Brain (organoid and tissue), 16 donors: ENCODE measurements at places on chromosomes 12 and 14.

DNA sequence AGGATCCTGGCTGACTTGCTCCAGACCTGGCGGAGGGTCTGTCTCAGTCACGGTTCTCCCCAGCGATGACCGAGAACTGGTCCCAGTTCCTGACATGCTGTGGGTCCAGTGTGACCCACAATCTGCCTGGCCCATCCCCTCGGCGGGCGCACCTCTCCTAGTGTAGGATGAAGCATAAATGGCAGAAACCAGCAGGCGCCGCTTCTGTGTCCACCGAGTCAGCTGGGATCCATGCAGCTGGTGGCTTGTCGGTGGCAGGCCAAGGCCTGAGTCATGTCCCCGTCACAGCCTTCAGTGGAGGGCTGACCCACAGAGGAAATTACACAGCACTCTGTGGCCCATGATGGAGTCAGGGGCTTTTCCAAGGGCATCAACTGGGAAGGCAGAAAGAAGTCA lies 38.5 kb downstream of the NFKBIA start:
- no peak for DNase-seq

DNA sequence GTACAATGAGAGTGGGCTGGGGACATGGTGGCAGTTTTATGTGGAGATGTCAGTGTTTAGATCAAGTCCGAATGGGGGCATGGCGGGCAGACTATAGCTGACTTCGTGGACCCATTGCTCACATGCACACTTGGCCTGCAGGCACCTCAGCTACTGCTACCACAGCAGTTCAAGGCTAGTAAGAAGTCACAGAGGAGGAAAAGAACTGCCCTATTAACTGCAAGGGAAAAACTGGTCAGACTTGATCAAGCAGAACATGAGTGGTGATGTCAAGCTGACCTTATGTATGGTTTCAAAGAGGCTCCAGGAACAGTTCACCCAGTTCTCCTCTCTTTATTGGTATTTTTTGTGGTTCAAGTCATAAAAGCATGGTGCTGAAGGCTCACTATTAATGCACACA lies 30.2 kb upstream of the FRS2 start:
- DNase-seq: no peak

GRCh38 chr12:29333178-29333577 lies 47.8 kb downstream of the ERGIC2 start:
- DNase-seq: no peak

DNA sequence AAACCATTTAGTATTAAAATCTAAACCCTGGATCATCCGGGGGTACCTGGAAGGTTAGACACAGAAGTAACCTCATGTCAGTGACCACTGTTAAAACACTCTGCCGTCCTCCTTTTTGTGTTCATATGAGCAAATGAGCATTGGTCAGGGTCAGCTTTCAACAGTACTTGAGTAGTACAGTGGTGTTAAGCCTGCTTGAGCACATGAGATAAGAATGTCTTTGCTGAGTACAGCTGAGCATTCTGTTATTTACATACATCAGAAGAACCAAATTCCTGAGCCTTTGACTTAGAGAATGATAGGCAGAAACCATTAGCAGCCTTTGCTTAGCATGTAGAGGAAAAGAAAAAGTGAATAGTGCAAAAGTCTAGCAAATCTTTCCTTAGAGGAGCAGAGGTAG lies 38.6 kb upstream of the LRTM2 start:
- DNase-seq: no peak

- DNase-seq: no peak
These were observed 133.2 kb downstream of the PRKCH start for GRCh38 chr14:61454545-61454944.

GRCh38 chr12:6062757-6063735 lies 61.4 kb downstream of the VWF start:
- DNase-seq: peak; percentile 29

DNA sequence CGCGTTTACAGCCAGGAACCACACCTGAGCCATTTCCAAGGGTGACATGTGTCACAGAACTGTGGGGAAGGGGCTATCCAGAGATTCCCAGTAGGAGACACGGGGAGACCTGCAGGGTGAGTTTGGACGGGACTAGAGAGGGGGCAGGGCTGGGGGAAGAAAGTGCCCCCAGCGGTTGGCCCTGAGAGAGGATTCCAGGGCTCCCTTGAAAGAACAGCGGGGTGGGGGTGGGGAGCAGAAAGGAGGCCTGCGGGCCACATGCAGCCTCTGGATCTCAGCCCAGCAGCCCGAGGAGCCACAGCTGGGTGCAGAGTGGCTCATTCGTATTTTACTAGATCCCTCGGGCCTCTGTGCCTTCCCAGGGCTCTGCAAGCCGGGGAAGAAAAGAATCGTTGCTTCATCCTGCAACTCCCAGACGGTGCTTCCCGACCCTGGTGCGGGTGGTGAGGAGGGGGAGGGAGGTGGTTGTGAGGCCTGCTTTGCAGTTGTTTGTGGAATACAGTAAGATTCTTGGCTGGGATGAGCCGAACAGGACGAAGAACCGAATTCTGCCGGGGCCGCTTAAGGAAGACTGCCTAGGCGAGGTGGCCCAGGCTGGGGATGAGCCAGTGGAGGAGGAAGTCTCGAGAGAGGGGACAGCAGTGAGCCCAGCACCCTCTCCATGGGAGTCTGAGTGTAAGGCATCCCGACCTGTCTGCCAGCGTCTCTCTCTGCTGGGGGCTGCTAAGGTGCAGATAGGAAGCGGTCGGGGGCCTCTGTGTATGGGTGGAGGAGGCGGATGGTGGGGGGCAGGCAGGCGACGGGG lies 36.1 kb upstream of the ANKRD9 start:
- DNase-seq: peak; percentile 17

DNA sequence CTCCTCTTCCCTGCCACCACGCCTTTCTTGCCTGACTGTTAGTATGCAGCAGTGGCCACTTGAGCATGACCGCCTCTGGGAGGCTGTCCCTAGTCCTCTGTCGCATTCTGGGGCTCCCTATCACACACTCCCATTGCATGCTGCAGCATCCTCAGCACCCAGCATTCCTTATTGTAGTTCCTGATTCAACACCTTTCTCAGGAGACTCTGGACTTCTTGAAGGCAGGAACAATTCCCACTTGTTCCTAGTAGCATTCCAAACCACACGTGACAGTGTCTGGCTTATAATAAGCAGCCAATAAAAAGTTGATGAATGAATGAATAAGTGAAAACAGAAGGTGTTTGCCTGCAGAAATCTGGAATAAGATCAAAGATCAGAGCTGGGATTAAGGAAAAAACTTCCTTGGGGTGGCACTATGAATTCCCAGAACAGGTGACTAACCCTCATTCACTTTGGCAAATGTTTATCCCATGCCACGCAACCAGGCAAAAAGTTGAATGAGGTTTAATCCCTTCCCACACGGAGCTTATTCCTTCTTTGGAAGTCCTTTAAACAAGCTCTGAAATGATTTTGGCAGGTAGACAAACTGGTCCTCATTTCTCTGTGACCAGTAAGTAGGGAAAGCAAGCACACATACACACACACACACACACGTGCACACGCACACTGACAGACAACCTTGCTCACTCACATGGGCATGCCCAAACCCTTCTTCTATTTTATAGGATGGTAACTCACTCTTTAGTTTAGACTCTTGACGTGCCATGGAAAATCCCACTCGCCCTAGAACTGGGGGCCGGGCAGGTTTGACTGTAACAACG lies 26.5 kb downstream of the NTF3 start:
- DNase-seq: no peak

- no peak for DNase-seq
These were observed 137.1 kb downstream of the BRMS1L start for GRCh38 chr14:35963209-35963608.

- DNase-seq: no peak
These were observed 52.0 kb upstream of the CPM start for GRCh38 chr12:68984796-68985573.

DNA sequence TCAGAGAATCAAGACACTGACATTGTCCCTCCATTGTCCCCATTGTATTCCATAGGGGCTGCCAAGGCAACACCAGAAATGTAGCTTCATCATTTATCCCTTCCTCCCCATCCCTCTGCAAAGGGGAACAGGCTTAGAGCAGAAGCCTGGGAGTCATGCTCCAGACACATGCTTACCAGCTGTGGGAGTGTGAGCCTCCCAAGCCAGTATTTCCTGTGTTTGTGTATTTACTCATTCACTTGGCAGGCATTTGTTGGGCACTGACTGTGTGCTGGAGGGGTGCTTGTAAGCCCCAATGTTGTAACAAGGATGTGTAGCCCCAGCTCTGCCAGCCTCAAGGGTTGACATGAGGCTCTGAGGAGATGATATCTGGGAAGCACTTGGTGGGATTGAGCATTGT lies 46.0 kb upstream of the TCL1A start:
- no peak for DNase-seq

DNA sequence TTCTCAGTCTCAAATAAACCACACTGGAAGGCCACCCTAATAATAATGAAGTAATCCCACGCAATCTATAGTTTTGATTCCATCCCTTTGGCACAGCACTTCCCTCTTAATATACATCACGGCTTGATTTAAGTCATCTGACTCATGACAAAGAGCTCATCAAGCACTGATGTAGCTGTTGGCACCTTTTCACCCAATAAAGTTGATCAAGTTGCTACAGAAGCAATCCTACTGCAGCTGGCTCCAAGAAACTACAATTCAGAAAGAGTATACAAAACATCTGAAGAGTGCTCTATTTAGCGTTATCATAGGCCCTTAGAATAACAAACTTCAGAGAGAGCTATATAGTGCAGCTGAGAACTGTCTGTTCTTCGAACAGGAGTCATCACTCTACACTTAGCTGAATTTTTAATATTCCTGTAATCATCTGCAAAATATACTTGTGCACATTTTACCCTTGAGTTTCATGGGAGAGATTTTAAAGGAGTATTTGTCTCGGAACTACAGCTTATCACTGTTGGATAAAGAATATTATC lies 94.9 kb downstream of the OSBPL8 start:
- no peak for DNase-seq

DNA sequence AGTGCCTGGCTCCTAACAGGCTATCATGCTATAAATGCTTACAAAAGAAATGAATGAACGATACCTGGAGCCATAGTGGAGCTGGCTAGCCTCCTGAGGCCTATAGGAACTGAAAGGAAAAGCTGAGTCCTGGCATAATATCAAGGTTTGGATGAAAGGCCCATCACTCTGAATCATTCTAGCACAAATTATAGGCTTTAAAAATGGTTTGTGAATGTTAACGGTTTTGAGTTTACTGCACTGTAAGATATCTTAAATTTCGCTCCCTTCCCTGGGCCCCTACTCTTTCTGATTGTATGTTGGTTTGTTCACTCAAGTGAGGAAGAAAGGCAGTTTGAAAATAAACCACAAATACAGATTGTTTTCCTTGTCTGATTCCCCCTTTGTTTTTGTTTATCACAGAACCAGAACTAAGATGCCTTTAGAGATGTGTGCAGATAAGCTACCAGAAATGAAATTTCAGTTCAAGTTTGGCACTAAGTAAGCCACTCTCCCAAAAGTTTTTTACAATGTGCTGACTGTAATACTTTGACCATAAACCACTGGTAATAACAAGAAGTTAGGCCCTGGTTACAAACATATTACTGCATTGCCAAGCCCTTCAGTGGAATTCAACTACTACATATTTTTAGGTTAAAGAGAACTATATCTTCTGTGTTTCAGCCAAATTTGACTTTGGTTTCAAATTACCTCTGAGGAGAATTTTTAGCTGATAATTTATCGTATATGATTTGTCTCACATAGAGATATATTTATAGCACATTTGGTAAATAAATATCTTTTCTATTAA lies 89.5 kb downstream of the ALX1 start:
- DNase-seq: no peak

- DNase-seq: no peak
These were observed 480.7 kb downstream of the PRKD1 start for GRCh38 chr14:29446971-29447370.

DNA sequence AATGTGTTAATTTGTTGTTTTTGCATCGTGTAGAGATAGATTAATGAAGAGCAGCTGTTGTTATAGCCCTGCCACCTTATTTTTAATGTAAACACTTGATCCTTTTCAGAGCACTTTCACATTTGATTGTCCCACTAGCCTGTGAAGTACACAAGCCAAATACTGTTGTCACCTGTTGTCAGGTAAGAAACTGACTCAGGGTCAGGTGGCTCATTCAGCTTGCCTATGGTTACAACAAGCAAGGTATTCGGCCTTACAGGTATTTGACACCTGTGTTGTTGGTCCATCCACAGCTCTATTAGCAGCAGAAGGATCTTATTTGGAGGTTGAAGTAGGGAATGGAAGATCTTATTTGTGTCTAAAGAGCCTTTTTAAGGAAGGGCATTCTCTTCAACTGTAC lies 108.9 kb downstream of the GPR135 start:
- no peak for DNase-seq

- no peak for DNase-seq
These were observed 753.3 kb downstream of the SLC6A15 start for GRCh38 chr12:84159260-84159659.

DNA sequence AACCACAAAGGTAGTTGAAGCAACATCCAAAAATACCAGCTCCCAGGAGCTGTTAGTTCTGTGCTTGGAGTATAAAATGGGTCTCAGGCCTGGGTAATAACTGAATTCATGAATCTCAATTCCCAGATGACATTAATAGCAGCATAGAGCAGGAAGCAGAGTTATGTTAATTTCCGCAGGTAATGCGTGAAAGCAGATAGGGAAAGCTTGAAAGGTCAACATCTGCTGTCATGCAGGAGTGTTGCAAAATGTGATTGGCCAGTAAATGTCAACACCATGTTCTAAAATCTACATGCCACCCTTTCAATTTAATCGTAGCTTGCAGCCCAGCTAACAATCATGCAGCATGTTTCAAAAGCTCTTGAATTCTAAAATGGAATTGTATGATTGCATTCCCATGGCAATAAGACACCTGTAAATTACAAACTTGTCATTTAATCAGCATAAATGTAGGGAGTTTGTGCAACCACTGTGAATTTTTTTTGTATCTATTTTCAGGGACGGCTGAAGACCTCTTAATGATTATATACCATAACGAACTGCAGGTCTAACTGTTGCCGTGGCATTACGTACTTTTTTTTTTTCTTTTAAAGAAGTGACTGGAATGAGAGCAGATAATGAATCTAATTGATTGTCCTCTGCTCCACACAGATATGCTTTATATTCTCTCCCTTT lies 635.8 kb upstream of the FOXG1 start:
- peak; percentile 66 for DNase-seq

DNA sequence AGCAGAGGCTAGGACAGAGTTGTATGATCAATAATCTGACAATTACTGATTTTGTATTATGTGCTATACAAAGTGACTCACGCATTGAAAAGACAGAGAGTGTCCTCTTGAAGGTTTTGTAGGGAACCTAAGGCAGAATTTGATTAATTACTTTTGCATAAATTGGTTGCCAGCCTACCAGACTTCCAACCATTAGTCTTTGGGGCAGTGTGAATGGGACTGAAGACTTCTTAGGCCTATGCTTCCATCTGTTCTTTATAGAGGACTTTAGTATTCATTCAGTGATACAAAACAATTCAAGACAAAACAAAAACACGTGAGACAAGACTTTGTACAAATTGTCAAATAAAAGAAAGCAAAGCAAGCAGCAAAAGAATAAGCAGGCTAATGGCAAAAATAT lies 46.5 kb downstream of the ATL1 start:
- no peak for DNase-seq

GRCh38 chr14:21215130-21215878 lies 53.9 kb downstream of the HNRNPC start:
- no peak for DNase-seq
